ENCODE measurements at places on chromosomes 7 and 10.
A peak's percentile ranks its signal among the peaks of the same experiment; 100 is the strongest.

GRCh38 chr7:153682628-153683027 lies 369.6 kb upstream of the DPP6 start:
- DNase-seq: no peak

DNA sequence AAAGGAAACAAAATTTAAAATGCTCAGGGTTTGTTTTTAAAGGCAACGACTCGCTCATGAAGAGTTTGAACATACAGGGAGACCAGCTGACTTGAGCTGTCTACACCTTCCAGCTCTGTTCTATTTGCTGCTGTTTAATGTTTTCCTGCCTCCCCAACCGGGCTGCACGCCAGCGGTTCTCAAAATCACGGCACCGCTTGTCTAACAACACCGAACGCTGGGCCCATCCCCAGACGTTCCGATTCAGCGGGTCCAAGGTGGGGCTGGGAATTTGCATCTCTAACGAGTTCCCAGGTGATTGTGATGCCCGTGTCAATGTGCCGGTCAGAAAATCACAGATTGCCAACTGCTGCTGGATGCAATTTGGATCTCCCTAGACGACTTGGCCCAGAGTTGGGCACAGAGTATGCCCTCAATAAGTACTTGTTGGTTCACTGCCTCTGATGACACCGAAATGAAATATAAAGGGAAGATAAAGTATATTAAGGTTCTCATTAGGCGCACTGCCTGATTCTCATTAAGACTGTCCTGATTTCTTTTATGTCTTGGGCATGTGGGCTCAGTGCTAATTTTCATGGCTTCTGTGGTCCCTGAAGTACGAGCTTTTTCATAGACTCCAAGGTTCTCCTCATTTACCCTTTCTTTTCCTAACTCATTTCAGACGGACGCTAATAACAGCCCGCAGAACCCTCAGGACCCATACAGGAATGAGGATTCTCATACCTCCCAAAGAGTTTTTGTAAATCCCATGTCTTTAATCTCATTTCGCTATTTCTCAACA lies 28.5 kb downstream of the CELF2 start:
- peak; percentile 44 for DNase-seq

DNA sequence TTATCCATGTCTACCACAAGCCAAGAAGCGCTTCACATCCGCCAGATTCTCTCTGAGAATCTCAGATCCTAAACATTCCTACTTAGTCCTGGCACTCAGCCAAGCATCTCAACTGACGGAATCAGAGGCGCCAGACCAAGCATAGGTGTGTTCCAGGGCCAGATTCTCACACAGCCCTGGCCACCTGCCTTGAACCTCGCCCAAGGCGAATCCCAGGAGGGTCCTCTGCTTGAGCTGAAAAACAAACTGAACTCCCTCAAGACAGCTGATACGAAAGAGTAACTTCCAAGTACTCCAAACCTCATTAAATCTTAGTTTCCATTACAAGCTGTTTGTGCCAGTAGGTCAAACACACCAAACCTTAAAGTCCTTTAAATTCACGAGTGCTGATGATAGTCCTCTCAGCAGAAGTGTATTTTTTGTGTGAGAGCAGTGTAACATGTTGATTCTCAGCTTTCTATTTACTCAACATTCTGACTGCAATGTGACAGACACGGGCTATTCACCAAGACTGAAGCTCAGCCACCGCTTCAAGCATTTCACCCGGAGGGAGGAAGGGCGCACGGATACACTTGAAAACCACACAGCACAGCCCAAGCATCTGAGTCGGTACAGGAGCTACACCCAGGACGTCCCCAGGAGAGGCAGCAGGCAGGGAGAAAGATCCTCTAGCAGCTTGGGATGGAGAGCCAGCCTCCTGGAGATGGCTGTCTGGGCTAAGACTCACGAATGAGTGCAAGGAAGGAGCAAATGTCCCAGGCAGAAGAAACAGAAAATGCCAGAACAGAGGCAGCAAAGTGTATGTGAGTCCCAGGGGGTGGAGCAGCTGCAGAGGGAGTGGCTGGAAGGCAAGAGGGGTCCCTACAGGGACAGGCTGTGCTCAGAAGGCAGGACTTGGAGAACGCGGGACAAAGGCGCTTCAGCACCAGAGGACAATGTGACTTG lies 6.0 kb downstream of the PARD3 start:
- DNase-seq: peak; percentile 7

DNA sequence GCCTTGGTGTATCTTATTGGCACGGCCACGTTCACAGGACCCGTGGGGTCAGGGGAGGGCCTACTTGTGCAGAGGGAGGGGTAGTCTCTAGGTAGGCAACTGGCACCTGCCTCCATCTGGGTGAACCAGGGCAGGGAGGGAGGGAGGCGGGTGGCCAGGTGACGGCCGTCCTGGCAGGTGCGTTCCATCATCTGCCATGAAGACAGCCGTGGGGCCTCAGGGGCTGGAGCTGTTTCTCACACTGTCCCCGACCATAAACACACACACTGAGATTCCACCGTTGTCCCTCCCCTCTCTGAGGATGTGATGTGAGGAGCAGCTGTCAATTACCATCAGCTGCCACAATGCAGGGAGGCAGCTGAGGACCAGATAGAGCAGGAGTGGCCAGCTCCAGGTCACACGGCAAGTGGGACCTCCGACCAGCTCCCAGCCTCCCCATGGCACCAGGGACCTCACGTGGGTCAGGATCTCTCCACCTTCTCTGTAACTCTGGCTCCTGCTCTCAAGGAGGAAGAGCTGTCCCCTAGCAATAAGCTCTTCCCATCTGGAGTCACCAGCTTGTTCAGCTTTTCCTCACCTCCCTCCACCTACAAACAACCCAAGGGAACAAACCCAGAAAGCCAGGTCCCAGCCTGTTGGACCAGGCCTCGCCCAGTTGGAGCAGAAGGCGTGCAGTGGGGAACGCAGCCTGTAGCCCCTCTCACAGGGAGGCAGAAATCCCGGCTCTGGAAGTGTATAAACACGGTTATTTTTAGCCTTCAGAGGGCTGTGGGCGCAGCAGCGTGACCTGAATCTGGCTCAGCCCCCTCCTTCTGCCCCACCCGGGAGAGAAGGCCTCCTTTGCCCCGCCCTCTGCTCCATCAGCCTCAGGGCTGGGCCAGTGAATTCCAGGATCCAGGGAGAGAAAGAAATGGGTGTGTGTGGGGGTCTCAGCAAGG lies 33.1 kb downstream of the ZMIZ1 start:
- peak; percentile 69 for DNase-seq

DNA sequence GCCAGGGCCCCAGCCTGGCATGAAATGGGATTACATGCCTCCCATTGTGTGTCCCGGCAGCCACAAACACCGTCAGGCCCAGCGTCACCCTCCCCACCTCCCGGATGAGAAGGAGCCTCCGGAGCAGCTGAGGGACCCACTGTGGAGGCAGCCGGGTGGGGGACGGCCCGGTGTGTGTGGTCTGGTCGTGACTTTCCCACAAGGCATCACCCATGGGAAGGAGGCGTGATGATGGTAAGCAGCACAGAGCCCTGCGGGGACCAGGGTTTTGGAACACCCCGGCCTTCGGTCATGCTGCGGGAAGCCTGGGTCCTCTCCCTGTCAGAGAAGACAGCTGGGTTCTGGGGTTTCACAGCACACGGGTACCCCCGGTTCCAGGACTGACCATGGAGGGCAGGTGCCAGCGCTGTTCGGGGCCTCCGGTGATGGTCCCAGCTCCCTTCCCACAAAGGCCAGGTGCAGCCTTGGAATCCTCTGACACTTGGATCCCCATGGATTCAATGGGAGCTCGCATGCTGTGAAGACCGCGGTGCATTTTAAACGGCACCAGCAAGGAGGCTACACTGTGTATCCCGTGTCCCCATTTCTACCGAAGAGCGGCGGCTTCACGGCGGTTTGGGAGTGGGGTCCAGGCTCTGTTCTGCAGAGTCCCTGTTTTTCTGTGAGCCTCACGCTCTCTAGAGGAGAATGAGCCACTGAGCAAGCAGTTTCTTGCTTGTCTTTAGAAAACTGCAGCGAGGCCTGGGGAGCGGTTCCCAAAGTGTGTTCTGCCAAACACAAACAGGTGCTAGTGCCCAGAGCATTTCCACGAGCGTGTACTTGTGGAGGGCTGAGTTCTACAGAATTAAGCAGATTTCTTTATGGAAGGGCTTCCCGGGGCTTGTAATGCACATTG lies 336.0 kb downstream of the ADARB2 start:
- no peak for DNase-seq

DNA sequence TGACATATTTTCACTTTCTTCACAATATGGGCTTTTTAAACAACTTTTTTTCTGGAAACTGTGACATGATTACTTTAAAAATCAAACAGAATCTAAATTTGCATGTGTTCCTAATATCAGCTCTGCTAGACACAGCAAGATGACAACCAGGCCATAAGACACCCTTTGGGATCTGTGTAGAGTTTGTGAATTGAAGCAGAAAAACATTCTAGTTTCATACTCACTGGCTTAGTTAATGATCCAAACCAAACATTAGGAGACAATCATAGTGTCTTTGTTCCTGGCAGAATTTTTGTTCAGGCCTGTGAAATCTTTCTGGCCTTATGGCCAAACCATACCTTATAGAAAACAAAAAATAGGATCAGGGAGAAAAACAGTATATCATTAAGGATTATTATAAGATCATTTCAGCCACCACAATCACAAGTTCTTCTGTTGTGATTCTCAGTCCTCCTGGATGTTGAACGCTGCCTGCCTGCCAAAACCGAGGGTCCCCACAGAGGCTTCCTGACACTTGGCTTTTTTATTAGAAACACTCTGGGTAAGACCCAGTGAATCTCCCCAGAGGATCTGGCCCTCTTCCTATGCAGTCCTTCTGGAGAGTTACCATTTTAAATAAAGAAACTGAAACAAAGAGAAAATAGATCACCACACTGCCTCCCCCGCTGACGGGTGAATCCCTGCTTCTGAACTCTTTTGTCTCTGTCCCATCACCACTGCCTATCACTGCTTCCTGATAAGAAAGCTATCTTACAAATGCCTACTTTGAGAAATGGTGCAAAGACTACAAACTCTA lies 79.2 kb upstream of the PPP1R3C start:
- DNase-seq: no peak

DNA sequence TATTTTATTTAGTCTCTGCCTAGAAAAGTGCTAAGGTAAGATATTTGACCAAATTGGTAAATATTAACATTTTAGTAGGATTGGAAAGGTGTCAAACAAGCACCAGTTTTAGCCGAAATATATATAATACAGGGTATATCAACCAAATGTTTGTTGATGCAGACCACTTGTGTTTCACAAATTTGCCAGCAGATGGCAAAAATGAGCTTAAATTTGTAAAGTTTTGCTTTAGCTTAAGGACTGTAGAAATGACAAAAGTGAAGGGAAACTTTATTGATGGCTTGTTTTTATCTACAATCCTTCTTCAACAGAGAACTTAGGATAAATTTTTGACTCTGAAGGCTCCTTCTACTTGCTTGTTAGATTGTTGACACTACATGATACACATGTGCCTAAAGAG lies 4.8 kb upstream of the POLR1F start:
- no peak for DNase-seq

- DNase-seq: no peak
Measured at GRCh38 chr7:98091061-98091460, 15.6 kb upstream of the LMTK2 start.

GRCh38 chr7:2939193-2939885 lies 95.2 kb upstream of the GNA12 start:
- DNase-seq: no peak

GRCh38 chr7:124635416-124635815 lies 130.2 kb downstream of the GPR37 start:
- no peak for DNase-seq

GRCh38 chr7:149599636-149600206 lies 102.1 kb upstream of the ZNF746 start:
- no peak for DNase-seq

GRCh38 chr10:74910976-74911350 lies 84.6 kb downstream of the KAT6B start:
- no peak for DNase-seq

GRCh38 chr10:110442746-110443145 lies 55.0 kb upstream of the DUSP5 start:
- no peak for DNase-seq

DNA sequence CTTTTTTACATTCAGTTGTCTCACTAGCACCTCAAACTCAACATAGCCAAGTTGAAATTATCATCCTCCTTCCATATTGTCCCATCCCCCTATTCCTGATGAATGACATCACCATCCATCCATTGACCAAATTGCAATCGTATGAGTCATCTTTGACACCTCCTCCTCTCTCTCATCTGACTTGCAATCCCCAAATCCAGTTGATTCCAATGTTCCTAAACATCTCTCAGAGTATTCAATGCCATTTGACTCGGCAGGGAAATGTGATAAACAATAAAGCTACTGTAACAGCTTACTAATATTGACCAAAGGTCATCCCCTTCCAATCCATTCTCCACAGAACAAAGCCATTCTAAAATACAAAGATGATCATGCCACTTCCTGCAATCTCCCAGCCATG lies 1047.8 kb downstream of the NRG3 start:
- DNase-seq: no peak

DNA sequence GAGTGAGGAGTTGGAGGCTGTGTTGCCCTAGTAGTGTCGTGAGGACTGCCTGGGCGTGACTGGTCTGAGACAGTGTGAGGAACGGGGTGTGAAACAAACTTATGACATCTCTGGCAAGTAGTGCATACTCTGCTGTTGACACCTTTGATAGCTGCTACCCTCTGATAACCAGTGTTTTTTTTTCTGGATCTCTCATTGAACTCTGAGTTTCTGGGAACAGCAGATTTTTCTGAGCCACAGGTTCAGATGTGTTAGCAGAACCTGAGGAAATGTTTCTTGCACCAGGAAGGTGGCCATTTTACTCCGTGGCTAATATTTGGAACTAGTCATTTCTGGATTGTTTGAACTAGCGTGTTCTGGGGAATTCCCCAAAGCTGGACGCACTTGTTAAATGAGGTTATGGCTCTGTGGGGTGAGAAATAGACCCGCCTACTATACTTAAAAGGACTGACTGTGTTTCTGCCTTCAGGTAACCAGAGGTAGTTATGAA lies 52.9 kb downstream of the AUTS2 start:
- DNase-seq: no peak

GRCh38 chr7:114922026-114922651 lies at the start of gene MDFIC:
TSS of gene MDFIC (plus strand) at chr7:114922094. CDS start at chr7:114923034, 940 bp downstream.
- DNase-seq: peak; percentile 66

DNA sequence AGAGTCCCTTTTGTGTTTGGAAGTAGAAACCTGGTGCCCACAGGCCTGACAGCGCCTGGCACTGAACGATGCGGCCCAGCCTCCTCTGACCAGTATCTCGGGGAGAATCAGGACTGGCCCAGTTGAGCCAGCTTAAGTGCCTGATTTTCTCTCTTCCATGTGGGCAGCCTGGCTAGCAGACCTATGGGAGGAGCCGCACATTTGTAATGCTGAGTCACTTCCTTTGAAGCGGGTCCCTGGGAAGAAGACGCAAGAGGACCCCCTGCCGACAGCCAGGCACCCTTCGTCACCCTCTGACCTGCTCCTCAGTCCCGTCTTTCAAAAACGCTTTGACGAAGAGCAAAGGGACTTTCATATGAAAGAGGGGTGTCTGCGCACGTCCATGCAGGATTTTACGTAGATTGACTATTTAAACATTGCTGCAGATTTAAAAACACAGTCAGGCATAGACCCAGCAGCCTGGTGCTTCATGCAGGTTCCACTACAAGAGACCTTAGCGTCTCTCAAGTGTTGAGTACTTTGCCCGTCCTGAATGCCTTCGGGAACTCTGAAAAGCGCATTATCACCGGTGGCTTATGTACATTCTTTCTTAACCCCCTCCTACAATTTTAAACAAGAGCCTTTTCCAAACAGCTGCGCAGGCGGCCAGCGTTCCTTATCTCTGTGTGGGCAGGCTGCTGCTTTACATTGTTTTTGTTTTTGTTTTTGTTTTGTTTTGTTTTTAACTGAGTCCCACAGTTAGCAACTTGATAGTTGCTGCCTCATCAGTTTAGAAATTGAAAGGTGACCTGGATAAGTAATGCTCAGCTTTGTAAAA lies 36.5 kb upstream of the AP5Z1 start:
- DNase-seq: no peak

All from NCI-H526 (cell line).